ENCODE measurements at places on chromosomes 13 and 19.

- no peak for DNase-seq
These were observed 6.2 kb upstream of the NUP58 start for GRCh38 chr13:25295228-25295627.

GRCh38 chr13:83007226-83007625 is 875.0 kb downstream of the SLITRK1 start:
- no peak for DNase-seq

- no peak for DNase-seq
These were observed 94.5 kb upstream of the GPR12 start for GRCh38 chr13:26855071-26855470.

DNA sequence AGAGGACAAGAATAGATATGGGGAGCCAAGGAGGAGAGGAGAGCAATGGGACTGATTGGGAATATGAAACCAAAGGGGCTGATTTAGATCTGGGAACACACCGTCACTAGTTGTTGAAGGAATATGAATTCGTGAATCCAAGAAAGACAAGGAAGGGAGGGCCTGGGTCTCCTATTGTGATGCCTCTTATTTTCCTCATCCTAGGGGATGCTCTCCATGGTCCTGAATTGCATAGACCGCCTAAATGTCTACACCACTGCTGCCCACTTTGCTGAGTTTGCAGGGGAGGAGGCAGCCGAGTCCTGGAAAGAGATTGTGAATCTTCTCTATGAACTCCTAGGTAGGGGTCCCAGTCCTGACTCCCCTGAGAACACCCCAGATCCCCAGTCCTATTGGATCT is 21.5 kb downstream of the RYR1 start:
- no peak for DNase-seq

- DNase-seq: no peak
These were observed 53.9 kb upstream of the AMER2 start for GRCh38 chr13:25225970-25226369.

GRCh38 chr13:73870970-73871935 is 263.0 kb downstream of the KLF12 start:
- no peak for DNase-seq

DNA sequence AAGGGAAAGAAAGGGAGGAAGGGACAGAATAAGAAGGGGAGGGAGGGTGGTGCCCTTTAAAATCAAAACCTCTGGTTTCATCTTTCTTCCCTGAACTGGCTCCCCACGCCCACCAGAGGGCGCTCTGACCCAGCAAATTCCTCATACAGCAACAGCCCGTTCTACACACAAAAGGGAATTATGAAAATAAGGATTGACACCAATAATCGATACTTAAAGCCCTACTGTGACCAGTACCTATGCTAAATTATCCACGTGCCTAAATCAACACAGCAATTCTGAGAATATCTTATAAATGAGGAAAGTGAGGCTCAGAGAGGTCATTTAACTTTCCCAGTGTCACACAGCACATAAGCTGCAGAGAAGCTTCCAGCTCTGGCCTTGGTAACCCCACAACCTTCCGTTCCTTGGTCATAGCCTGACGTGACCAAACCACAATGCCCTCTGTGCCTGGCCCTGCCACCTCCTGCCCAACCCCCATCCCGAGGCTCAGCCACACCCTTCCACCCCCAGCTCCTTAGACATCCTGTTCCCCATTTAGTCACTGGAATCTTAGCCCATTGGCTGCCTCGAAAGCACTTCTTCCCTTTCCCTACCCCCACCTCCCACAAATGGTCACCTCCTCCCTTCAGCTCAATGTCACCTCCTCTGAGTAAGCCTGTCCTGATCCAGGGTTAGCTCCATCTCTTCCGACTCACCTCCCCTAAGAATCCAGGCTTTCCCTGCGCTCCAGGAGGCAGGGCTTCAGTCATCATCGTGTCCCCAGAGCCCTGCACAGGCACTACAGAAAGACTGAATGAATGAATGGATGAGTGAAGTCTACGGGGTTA is 34.2 kb upstream of the PNMA8B start:
- peak; percentile 69 for DNase-seq

GRCh38 chr19:5143471-5144411 is 174.8 kb downstream of the KDM4B start:
- no peak for DNase-seq

- DNase-seq: no peak
These were observed 25.2 kb downstream of the ZNRF4 start for GRCh38 chr19:5480427-5480836.

DNA sequence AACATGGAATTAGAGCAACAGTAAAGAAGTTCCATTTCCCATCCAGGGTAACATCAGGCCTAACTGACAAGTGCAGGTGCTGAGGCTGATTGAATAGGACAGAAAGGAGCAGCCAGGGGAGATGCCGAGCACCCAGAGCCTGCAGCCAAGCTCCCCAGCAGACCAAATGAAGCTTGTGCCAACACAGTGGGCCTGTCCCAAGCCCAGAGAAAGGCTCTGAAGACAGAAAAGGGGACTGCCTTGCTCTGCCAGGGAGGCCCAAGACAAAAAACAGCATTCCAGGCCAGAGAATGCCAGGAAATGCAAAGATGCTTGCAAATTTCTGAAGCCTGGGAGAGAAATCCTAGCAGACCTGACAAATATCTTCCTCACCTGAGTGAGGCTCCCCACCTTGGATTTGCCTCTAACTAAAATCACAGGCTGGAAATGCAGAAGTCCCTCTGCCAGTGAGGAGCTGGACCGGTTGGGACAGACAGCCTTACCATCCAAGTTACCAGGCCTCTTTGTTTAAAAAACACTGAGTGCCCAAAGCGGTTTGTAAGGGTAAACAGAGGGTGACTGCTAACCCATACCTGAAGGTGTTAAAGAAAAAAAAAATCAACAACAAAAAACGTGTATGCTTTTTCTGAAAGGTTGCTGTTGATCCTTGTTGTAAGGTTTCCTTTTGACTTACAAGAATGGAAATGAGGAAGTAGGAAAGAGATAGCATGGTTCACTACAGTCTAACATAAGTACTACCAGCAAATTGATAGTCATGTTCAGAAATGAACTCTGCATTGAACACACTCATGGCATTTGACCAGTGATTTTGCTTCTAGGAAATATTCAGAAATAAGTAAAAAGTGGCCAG is 11.8 kb upstream of the HMGB1 start:
- no peak for DNase-seq

DNA sequence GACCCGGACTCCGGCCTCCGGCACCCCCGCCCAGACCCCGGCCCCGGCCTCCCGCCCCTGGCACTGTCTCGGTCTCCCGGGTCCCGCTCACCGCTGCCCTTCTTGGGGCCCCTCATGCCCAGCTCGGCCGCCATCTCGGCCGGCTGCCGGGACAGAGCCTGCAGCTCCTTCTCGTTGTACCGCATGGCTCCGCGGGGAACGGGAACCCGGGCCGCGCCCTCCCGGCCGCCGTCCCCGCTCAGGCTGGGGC is 140 bp downstream of the PLEKHJ1 start:
- no peak for DNase-seq

DNA sequence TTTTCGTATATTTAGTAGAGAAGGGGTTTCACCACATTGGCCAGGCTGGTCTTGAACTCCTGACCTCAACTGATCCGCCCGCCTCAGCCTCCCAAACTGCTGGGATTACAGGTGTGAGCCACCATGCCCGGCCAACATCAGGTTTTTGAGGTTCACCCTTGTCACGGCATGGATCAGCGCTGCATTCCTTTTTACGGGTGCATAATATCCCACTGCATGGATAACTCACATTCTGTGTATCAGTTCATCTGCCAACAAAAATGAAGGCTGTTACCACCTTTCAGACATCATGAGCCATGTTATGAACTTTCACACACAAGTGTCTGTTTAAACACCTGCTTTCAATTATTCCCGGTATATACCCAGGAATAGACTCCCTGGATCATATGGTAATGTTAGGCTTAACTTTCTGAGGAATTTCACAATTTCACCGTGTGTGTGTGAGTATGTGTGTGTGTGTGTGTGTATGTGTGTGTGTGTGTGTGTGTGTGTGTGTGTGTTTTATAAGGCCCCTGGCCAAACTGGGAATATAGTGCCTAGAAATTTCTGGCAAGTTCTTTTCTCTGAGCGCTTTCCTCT is 52.2 kb downstream of the AP1M1 start:
- no peak for DNase-seq

DNA sequence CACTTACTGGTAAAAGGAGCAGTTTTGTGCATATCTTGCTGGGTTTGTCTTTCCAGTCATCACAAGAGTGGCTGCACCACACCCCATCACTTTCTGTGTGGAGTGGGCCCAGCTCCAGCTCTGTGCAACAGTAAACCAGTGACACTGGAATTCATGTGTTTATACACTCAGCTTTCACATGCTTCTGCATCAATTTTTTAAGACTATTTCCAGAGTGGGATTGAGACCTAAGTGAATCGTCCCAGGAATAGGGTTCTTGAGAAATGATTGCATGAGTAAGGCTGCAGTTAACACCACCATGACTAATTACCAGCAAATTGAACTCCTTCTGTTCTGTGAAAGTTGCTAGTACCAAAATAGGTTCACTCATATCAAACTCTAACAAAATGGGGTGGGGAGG is 5.3 kb upstream of the CFAP97D2 start:
- no peak for DNase-seq

DNA sequence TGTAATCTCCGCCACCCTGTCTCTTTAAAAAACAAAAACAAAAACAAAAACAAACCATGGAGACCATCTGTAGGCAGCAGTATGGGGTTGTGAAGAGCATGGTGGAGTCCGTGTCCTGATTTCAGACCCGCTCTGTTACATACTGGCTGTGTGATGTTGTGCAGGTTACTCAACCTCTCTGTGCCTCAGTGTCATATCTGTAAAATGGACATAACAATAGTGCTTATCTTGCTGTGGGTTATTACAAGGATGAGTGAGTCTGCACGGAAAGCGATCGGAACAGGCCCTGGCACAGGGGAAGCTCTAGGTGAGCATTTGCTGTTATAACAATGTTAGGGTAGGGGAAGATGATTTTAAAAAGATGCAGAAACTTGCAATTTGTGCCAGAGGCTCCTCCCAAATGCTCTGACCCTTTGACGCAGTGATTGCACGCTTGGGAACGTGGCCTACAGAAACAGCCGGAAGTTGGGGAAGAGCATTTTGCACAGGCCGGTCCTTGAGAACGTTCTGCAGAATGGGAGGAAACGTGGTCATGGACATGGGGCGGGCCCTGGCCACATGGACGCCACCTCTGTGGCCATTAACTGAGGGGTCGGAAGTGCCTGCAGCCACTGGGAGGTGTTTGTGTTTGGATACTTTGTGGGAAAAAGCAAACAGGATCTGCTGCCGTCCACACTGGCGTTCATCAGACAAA is 15.7 kb upstream of the SELENOW start:
- no peak for DNase-seq

- no peak for DNase-seq
These were observed 138.7 kb downstream of the KDM4B start for GRCh38 chr19:5107432-5108122.

DNA sequence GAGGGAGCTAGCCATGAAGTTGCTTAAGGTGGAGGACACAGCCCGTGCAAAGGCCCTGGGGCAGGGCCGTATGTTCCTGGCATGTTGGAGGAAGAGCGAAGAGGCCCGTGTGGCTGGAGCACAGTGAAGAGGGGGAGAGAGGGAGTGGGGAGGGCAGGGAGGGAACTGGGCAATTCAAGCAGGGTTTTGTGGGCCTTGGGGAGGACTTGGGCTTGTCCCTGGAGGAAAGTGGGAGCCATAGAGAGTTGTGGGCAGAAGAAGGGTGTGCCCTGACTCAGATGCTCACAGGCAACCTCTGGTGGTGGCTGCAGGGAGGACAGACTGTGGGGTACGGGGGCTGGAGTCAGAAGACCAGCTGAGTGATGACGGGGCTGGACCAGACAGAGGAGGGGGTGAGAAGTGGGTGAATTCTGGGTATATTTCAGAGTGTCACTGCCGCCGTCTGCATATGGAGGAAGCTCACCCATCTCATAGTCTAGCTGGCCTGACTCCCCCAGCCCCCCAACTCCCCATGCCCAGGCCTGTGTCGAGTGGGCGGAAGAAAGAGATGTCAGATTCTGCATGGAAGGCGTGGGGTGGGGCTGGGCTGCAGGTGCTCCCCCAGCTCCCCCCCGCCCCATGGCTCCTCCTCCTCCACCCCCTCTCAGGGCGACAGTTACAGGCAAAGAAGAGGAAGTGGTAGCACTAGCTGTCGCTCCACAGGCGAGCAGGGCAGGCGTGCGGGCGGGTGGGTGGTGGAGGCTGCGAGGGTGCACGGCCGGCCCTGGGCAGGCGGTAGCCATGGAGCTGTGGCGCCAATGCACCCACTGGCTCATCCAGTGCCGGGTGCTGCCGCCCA is at the start of gene VAV1:
Gene VAV1 (plus strand): TSS at position 681 of the 838 bp plus-strand sequence. CDS start 100 bp downstream, at position 781.
- DNase-seq: peak; percentile 88

All from activated CD4-positive, alpha-beta T cell treated with anti-CD3 and anti-CD28 coated beads for 4 hours (primary cell).